ENCODE measurements at places on chromosomes 3 and 15.

DNA sequence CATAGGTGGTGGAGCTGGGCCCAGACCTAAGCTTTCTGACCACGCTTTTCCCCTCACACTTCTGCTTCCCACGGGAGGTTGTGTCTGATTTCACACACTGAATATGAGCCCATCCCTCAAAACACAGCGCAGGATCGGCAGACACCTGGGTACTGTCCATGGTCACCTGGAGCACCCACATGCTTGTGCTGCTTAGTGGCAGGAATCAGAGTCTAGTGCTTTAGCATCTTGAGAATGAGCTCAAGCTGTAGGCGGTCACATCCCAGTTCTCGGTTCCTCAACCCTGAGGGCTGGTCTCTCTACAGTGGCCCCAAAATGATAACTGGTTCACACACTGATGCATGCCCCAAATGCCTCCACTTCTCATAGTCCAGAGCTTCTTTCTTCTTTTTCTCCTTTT lies 111.0 kb downstream of the SEMA5B start:
- DNase-seq = no peak

DNA sequence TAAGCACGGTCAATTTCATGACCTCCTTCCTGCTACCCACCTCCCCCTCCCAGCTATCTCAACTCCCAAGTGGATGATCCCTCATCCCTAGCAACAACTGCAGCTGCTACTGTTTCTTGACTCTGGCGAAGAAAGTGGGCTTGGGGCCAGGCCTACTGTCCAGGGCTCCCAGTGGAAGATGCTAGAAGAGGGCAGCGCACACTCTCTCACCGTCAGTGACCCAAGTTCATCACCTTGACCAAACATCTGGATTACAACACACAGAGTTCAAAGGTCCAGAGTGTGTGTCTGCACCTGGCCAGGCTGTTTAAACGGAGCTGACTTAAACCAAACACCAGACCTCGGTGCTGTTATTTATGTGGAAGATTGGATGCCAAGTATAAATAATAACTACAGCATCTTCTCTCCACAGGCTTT lies 385.6 kb downstream of the SHQ1 start:
- no peak for DNase-seq

DNA sequence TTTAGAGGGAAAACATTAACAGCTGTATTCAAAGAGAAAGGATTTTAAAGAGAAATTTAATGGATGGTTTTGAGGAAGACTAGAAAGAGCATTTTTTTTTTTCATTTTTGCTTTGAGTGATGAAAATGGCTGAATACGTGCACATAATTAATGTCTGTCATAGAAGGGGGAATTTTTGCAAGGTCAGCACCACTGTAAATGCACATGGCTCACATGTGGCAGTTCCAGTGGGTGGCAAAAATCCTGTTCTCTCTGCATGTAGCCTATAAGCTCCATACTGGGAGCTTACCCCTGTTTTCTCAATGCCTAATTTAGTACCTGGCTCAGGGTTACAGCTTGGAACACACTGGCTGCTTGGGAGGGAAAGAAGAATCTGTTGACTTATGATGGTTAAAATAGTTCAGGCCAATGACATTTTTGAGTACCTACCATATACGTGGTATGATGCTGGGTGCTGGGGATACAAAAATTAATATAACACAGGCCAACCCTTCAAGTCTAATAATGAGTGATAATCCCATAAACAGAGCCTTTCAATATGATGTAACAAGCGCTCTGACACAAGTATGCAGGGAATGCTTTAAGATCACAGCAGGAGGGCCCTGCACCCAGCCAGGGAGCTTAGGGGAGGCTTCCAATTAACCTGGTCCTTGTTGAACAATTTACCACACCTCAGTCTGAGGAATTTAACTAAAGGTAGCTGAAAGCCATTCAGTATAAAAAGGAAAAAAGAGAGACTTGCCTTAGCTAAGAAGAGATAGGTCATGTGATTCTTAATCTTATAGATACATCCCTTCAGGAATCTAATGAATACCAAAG lies 33.0 kb downstream of the HSPBAP1 start:
- no peak for DNase-seq

DNA sequence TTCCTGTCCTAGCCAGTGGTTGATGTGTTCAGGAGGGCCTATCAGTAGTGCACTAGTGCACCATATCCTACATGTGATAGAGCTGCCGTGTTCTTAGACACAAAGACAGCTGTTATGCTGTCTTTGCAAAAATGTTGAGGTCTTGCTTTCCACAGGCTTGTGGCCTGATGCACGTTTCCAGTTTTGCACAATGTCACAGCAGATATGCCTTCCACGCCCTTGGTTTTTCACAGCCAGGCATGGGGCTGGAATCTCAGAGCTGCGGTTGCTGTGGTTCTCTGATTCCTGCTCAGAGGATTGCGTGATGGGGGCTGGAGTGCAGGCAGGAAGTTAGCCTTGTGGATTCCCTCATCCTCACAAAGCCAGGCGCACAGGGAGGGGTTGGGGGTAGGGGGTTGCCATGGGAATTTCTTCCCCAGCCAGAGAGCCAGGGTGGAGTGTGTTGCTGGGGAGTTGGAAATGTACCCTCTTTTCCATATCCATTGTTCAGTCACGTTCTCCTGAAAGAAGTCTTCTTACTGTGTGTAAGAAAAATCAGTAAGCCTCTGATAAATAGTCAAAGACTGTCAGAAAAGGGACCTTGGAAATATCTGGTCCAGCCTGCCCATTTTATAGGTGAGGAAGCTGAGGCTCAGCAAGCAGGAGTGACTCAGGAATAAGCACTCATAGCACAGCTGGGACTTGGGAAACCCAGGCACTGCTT lies 79.4 kb downstream of the SMAD3 start:
- DNase-seq = no peak

DNA sequence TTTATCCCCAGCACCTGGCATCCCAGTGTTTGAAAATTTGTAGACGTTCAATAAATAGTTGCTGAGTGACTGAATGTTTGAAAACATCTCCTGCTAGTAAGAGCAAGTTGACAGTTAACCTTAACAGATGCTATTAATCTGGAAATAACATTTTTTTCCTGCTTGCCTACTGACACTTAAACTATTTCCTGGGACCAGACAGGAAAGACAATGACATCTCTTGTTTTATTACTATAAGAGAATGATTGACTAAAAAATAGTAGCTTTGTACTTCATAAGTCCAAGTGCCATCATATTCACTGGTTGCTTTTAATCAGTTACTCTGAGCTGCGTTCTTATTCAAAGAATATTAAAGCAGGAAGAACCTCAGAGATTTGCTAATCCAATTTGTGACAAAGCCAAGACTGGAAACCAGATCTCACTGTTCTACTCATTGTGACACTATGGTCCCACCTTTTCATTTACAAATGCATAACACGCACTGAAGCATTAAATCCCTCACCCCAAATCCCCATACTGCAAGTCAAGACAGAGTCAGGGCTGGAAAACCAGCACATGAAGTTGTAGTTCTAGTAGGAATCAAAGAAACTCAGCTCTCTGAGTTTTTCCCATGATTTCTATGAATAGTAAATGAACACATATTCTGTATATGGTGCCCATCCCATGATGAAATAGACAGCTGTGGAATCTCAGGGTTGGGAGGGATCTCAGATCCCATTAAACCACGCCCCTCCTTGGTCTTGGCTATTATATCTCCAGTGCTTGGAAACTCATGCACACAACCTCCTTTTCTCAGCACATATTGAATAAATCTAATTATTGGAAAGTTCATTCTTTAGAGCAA lies 212.7 kb upstream of the P2RY1 start:
- no peak for DNase-seq

Measured in NCI-H446 (cell line).